Ovary (tissue), 10 donors: ENCODE measurements at places on chromosomes 12 and 14.

DNA sequence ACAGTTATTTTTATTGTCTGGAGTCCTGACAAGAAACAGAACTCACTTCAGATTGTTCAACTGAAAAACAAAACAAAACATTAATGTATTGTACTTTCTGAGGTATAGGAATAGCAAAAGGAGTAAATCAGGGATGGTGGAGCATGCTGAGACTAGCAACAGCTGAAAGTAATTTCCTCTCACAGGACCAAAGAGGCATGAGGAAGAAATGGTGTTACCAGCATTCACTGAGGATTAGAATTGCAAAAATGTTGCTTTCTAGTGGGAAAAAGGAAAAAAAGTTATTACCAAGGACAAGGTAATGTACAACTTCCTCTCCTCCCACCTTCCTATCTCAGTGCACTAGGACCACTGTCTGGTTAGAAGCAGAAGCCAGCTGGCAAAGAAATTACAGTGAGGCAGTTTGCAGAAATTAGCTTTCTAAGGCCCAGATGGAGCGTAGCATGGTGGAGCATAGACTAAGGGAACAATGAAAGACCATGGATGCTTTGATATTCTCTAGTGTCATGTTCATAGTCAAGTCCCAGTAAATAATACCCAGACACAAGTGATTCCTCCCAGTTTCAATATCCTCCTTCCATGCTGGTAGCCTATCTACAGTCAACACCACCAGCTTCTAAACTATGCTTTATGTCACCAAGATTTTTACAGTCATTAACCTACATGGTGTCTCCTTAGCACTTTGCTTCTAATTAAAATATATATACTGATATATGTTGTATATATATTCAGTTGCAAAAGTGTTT, 133.7 kb upstream of the DCN start:
- DNase-seq, result no peak

DNA sequence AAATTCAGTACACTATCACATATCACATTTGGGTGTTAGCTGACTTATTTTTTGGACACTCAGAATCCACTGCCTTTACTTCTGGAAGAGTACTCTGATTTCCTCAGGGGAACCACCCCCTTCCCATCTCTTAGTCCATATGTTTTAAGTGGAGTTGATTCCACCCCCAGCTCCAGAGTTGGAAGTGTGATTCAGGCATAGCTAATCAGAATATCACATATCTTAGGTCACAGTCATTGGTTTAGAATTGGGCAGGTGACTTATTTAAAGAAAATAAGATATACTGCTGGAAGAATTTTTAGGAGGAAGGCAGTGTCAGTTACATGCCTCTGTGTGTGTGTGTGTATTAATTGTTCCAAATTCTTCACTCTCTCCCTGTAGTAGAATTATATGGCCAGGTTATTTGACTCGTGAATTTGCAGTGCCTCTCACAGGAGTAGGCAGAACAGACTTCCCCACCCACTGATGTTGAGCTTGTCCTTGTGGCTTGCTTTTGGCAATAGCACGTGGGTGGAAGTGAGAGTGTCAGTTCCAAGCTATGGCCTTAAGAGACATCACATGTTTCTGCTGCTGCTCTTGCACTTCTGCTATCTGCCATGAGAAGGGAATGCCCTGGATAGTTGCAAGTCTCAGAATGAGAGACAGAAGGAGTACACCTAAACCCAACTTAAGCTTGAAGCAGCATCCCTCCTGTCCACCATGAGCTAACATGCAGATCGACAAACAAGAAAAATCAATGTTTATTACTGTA, 6.4 kb upstream of the GAS2L3 start:
- DNase-seq, result no peak

DNA sequence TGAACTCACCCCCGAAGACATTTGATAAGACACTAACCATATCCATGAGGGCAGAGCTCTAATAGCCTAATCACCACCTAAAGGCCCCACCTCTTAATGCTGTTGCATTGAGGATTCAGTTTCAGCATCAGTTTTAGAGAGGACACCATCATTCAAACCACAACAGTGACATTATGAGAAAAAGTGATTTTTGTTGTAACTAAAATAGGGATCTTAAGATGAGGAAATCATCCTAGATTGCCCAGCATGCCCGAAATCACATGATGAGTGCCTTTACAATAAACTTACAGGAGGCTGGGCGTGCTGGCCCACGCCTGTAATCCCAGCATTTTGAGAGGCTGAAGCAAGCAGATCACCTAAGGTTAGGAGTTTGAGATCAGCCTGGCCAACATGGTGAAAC, 9.7 kb upstream of the GLT1D1 start:
- no peak for DNase-seq

DNA sequence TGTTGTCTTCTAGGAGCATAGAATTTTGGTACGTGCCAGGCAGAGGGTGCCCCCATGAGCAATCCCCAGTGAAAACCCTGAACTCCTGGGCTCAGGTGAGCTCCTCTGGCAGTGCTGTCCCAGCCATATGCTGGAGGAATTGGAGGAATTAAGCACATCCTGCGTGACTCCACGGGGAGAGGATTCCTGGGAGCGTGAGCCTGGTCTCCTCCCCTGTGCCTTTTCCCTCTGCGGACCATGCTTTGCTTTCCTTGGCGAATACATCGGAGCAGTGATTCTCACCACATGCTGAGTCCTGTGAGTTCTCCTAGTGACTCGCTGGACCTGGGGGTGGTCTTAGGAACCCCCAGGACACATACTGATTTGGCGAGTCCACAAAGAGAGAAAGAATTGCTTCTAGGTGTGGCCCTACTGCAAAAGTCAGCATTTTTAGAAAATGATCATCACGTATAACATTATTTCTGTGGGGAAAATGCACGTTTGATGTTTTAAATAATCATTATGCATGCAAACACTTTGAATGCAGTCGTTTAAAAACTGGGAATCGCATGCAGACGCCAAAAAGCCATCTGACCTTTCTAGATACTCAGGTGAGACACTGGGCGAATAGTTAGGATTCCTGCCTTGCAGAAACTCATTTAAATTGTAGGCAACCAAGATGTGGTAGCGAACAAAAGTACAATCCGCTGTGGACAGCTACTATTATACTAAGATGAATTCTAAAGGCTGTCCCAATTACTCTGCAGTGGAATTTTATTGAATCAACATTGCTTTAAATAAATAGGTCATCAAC, 370.9 kb downstream of the TMEM132D start:
- DNase-seq, result no peak

GRCh38 chr12:45130881-45131281, 80.0 kb upstream of the DBX2 start:
- peak; percentile 39 for DNase-seq
